ENCODE measurements at places on chromosomes 1 and 21.

GRCh38 chr1:15557594-15557993, 27.3 kb downstream of the AGMAT start:
- DNase-seq, result no peak

DNA sequence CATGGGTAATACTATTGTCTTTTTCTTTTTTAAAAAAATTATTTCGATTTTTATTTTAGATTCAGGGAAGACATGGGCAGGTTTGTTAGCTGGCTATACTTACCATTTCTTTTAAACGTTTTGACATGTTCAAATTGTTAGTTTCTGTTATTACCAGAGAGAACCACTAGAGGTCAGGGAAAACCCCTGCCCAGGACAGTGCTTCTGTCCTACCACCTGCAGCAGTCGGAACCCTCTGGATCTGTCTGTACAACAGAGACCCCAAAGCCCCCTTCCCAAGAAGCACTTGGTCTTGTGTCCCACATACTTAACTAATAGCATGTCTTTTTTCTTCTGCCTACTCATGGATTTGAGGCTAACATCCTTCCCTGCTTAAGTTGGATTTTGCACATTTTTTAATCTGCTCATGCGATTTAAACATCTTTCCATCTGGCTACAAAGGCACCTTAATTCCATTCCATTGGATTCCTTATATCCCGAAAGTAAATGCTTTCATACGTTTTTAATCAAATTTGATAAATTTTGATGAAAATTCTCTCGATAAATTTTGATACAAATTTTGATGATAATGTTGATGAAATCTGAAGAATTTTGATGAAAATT, 10.0 kb upstream of the C1orf115 start:
- peak; percentile 13 for DNase-seq

- DNase-seq, result no peak
These were observed 80.2 kb upstream of the GREM2 start for GRCh38 chr1:240691909-240692705.

GRCh38 chr1:31757204-31757679, 6.9 kb downstream of the ADGRB2 start:
- DNase-seq, result no peak

GRCh38 chr1:89310505-89310904, 37.8 kb upstream of the GBP5 start:
- DNase-seq, result no peak

DNA sequence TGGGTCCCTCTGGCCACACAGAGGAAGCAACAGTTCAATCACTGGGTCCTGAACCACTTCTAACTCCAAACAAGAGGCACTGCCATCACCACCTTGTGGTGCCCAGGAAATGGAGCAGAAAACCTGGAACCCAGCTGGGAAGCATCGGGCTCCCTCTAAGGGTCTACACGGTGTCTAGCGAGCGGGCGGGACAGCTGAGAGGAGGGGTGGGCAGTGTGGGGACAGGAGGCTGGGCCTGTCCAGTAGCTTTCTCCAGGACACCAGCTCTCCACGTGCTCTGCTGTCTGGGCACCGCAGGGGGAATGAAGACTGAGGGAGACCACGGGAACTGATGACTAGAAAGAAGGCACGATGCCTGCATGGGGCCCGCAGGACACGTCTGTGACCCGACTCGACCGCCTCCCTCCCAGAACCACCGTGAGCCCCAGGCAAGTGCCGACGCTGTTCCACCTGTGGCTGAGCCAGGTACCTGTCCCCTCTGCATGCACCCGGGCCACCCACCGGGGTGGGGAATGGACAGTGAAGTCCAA, 5.4 kb upstream of the PRDM15 start:
- no peak for DNase-seq

DNA sequence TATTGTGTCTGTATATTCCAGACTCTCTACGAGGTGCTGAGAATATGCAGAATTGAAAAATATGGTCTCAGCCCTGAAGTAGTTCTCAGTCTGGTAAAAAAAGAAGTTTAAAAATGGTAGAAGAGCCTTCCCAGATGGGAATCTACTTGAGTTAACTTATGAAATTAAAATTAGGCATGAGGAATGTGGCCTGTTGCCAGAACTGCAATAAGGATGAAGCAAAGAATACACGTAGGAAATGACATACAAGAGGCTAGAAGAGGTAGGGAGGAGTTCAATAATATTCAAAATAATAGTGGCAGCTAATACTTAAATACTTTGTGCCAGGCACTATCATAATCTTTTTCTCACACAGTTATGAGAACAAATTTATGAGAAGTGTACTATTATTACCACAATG, 6.3 kb downstream of the ASPM start:
- DNase-seq, result no peak

- no peak for DNase-seq
These were observed 4.9 kb downstream of the CGN start for GRCh38 chr1:151516031-151516511.

DNA sequence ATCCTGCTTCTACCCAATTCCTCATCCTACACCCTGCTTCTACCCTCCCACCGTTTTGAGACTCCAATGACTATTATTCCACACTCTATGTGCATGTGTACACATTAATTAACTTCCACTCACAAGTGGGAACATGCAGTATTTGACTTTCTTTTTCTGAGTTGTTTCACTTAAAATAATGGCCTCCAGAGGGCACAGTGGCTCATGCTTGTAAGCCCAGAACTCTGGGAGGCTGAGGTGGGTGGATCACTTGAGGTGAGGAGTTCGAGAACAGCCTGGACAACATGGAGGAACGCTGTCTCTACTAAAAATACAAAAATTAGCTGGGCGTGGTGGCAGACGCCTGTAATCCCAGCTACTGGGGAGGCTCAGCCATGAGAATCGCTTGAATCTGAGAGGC, 464.8 kb downstream of the PTBP2 start:
- peak; percentile 2 for DNase-seq

- no peak for DNase-seq
These were observed 20.0 kb downstream of the IL6R start for GRCh38 chr1:154425172-154425571.

GRCh38 chr1:241331328-241332036, 25.5 kb downstream of the RGS7 start:
- no peak for DNase-seq

DNA sequence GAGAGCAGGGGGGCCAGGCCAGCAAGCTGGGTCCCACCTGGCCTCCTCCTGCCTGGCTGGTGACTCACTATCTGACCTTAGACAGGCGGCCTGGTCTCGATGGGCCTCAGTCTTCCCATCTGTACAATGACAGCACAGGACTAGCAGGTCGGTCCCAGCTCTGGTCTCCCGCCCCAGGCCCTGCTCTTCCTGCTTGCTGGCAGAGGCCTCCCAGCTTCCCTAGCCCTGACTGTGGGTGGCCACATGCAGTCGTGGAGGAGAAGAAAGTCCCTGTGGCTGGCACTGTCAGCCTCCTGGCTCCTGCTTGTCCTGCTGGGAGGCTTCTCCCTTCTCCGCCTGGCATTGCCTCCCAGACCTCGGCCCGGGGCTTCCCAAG, 817 bp downstream of the EXTL1 start:
- no peak for DNase-seq

- DNase-seq, result peak; percentile 69
These were observed 16.5 kb downstream of the STK40 start for GRCh38 chr1:36369061-36369861.

- no peak for DNase-seq
These were observed 12.1 kb downstream of the DNAJC16 start for GRCh38 chr1:15538771-15539170.

DNA sequence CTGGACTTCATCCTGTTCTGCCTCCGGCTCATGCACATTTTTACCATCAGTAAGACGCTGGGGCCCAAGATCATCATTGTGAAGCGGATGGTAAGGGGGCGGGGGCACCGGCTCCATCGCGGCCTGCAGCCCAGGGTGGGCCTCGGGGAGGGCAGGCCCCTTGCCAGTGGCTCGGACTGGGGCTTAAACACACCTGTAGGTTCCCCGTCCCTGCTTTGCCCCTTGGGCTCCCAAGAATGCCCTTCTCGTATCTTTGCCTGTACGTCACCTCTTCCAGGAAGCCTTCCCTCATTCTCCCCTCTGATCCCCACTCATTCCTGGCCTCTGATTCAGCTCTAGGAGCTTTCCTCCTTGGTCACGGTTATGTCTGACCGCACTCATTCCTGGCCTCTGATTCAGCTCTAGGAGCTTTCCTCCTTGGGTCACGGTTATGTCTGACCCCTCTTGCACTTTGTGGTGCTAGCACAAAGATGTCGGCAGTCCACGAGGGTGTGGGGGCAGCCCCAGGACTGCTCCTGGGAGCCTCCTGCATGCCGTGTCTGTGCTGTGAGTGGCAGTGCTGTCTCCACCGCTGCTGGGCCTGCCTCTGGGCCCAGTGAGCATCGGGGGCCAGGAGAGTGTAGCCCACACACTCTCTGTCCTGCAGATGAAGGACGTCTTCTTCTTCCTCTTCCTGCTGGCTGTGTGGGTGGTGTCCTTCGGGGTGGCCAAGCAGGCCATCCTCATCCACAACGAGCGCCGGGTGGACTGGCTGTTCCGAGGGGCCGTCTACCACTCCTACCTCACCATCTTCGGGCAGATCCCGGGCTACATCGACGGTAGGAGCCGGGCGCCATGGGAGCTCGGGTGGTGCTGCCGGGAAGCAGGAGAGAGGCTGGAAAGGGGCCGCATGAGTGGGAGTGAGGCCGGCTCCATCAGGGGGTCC, 49.1 kb upstream of the LRRC3 start:
- no peak for DNase-seq

- no peak for DNase-seq
These were observed 37.3 kb upstream of the EDN2 start for GRCh38 chr1:41521766-41522165.

- DNase-seq, result no peak
These were observed 22.8 kb upstream of the ZNF697 start for GRCh38 chr1:119670898-119671297.

- DNase-seq, result peak; percentile 66
These were observed 1.4 kb downstream of the UCK2 start for GRCh38 chr1:165828669-165829329.

GRCh38 chr1:78275906-78276685, 214.7 kb upstream of the PTGFR start:
- DNase-seq, result no peak

- no peak for DNase-seq
These were observed 25.2 kb upstream of the FGGY start for GRCh38 chr1:59271561-59272260.

DNA sequence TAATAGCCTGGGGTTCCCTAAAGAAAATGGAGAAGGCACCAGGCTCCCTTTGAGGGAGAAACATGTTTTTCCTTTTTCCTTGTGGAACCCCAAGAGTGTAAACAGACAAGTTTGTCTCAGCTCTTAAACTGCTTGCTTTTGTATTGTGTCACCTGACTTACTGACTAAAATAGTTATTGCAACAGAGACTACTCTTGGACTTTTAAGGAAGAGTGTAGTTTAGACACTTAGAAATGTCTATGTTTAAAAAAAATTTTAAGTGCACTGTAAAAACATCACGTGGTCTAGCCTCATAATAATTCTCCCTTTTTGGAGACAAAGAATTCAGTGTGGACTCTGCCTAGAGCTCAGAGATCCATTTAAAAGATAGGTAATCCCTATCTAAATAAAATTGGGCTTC, 141.1 kb downstream of the TRIM33 start:
- no peak for DNase-seq

DNA sequence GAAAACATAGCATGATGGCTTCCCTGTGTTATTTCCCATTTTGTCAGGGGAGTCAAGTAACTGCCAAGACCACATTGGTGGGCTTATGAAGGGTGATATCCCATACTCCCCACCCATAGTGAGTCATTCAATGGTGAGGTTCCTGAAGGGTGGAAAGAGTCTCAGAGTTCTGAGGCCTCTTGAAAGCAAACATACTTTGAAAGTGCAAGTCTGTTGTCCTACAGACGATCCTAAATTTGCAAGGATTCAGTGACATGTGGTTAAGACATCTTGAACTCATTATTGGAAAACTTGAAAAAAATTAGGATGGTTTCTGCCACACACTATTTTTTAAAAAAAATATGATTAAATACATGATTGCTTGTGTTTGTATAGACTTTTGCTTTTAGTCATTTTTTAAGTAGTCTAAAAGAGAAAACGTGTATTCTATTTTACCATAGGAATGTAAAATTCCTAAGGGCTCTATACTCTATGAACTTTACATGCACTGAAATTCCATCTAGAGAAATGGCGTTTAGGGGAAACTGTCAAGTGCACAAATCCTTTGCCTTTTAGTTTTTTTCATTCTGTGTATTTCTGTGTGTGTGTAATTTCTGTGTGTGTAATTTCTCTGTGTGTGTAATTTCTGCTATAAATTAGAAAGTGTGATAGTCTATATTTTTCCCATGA, 225.5 kb upstream of the ADAMTS5 start:
- DNase-seq, result no peak

DNA sequence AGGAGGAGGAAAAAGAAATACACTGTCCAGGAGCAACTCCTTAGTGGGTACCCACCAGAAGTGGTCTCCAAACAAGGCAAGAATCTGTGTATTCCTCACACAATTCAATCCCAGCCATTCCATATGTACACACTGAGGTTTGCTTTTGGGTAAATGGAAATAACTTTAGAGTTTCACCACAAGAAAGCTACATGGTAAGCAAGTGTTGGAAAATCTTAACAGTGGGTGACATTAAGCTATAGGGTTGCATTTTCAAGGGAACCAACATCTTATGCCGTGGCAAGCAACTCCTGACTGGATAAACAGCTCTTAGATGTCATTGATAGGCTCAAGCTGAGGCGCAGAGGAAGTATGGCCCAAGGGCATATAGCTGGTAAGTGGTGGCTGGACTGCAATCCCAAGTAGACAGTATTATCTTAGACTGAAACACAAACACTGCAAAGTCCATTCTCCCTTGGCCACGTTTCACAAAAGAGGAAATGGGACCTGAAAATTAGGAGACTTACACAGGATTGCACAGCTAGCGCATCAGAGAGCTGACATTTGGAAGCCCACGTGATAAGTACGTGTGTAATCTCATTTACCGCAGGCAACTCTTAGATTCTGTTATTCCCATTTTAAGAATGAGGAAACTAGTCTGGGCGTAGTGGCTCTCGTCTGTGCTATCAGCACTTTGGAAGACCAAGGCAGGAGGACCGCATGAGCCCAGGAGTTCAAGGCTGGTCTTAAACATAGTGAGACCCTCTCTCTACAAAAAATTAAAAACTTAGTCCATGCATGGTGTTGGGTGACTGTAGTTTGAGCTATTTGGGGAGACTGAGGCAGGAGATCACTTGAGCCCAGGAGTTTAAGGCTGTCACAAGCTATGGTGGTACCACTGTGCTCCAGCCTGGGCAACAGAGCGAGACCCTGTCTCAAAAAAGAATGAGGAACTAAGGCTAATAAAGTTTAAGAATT, 4.0 kb upstream of the BRWD1 start:
- no peak for DNase-seq

DNA sequence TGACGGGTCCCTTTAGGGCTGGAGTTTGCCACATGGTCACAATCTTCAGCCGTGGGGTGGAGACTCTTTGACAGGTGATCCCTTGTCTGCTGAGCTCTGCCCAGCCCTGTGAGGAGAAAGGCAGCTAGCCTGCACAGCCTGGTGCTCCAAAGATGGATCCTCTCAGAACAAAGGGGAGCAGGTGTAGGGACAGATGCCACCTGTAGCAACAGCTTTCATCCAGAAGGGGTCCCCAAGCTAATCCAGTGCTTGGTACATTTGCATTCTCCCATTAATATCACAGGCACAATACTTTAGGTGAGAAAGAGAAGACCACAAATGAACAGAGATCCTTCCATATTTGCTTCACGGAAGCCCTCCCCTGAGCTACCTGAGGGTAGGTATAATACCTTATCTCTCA, 93.2 kb downstream of the CCDC185 start:
- no peak for DNase-seq

GRCh38 chr21:41610042-41610839, 102.3 kb upstream of the TMPRSS2 start:
- DNase-seq, result no peak

- no peak for DNase-seq
These were observed 1017.0 kb upstream of the TMPRSS15 start for GRCh38 chr21:19420565-19420964.

- peak; percentile 54 for DNase-seq
These were observed 10.8 kb downstream of the ADAMTSL4 start for GRCh38 chr1:150560011-150560438.

All from KG1 (cell line).